ENCODE measurements at places on chromosomes 2 and 18.
A peak's percentile ranks its signal among the peaks of the same experiment; 100 is the strongest.

DNA sequence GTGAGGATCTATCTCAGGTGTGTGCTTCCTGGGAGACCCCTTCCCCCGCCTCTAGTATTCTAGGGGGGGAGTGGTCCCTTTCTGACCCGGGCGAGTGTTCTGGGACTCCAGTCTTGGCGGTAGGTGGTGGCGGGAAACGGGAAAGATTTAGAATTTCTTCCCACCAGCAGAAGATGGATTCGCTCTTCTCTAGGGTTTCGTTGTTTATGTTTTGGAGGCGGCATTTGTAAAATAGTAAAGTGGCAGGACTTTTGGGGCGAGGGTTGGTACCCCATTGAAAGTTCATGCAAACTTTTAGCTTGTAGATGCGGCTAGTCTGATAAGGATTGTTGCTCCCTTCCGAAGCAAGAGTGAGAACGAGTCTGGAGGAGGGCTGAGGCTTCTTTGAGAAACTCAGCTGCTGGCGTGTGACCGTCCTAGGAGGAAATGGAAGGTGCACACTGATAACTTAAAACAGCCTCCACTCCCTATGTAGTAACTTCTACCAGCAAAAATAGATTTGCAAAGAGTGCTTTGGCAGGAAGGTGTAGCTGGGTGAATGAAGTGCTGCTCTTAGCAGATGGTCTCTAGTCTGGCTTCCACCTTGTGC, 412 bp downstream of the GPD2 start:
- DNase-seq = peak; percentile 0

DNA sequence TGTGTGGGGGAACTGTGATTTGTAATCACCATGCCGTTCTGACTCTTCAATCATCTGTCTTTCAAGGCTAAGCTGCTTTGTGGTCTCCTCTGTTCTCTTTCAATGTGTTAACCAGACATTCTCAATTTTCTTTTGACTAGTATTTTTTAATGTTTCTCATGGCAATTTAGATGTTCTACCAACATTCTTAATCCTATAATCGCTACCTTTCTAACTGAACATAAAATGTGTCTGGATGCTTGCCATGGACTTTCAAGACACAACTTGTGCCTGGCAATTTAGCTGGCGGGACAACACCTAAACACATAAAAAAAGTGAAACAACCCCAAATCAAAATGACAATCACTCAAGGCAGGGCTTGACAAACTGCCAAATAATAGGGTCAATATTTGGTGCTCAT, 135.0 kb upstream of the ACKR3 start:
- DNase-seq = no peak

- DNase-seq = no peak
Measured at GRCh38 chr2:26179446-26179913, 6.6 kb downstream of the GAREM2 start.

GRCh38 chr18:25102662-25103061, 249.3 kb downstream of the ZNF521 start:
- no peak for DNase-seq

GRCh38 chr2:236752096-236752495, 182.5 kb downstream of the ACKR3 start:
- DNase-seq = no peak

DNA sequence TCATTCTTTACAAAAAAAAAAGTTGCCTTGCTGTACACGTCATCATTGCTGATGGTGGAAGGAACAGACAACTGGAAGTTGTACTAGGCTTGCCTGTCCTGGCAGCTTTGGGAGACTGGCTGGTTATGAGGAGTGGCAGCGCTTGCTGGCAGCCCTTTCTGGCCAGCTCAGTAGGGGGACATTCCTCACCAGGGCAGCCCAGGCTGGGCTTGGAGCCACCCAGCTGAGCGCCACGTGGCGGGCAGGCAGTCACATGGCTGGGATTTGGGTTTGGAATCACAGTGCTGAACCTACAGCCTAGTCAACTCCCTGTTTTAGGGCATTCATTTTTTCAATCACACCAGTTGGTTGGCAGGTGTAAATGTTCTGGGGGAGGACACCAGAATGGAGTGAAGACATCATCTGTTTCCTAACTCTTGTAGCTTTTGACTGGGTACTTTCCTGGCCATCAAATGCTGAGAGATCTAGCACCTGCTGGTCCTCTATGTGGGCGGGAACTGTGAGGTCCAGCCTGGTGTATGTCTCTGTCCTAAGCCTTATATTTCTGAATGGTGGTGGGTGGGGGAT, 139.3 kb downstream of the SETBP1 start:
- no peak for DNase-seq

- DNase-seq = no peak
Measured at GRCh38 chr18:48470484-48471180, 61.4 kb upstream of the ZBTB7C start.

DNA sequence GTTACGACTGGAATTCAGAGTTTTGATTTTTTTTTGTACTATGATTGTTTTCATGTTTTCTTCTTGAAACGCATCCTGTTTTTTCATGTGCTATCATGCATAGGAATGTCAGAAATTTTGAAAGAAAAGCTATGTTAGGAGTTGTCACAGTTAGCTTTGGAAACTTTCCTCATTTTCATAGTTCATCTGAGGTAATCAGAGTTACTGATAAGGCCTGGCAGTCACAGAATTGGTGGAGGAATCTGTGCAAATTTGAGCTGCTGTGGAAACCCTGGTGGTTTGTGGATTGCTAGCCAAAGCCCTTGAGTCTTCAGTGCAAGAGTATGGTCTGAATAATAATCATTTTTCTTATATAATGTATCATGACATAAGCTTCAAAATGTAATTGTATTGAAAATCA, 401.0 kb downstream of the CNTNAP5 start:
- DNase-seq = no peak

DNA sequence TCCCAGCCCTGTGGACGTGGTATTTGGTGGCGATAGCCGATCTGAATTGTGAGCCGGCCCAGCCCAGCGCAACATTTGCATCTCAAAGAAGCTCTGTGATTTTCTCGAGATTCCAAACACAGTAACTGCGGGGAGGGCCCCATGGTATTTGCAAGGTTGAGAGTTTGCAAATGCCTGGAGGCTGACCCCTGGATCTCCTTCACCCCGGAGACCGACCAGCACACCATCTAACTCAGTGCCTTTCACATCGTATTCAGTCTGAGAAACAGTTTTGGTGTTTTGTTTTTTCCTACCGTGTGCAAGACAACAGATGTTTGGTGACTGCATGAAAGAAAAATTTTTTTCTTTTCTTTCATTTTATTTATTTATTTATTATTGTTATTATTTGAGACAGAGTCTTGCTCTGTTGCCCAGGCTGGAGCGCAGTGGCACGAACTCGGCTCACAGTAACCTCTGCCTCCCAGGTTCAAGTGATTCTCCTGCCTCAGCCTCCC, 40.3 kb downstream of the MYCN start:
- DNase-seq = no peak

DNA sequence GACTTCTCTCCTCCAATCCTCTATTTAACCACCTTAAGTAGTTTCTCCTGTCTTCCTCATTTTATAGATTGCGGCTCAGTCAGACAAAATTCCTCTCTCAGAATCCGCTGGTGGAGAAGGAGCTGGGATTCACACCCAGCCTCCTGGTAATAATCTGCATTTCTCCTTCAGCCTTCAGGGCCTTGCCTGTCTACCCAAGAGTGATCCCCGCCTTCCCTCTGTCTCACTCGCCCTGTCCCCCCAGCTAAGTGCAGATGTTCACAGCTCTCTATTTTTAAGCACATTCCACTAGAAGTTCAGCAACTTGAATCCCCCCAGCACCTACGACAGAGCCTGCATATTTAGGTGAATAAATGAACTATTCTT, 212.5 kb upstream of the HAAO start:
- no peak for DNase-seq

DNA sequence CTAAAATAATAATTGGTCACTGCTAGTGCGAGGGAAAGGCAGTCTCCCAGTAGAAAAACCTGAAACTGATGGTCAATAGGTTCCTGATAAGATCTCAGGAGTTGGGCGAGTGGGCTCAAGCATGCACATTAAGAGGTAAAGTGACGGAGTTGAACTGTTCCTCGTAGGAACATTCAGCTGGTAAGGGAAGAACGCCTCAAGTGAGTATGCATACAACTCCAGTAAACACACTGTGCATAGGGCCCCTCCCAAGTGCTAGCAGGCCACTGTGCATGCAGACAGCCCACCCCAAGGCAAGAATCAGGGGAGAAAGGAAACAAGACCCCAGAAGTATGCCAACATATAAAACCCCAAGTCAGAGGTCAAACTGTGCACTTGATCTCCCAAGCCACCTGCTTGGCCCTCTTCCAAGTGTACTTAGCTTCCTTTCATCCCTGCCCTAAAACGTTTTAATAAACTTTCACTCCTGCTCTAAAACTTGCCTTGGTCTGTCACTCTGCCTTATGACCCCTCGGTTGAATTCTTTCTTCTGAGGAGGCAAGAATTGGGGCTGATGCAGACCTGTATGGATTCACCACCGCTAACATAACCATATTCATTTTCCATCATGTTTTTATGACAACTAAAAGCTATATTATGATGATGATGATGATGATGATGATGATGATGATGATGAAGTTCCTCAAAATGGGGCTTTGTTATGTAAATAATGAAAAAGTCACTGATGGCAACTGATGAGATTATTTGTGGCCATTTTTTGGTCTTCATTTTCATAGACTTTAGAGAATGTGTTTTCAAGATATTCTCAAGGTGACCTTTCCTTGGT, 118.0 kb upstream of the RAB27B start:
- no peak for DNase-seq

DNA sequence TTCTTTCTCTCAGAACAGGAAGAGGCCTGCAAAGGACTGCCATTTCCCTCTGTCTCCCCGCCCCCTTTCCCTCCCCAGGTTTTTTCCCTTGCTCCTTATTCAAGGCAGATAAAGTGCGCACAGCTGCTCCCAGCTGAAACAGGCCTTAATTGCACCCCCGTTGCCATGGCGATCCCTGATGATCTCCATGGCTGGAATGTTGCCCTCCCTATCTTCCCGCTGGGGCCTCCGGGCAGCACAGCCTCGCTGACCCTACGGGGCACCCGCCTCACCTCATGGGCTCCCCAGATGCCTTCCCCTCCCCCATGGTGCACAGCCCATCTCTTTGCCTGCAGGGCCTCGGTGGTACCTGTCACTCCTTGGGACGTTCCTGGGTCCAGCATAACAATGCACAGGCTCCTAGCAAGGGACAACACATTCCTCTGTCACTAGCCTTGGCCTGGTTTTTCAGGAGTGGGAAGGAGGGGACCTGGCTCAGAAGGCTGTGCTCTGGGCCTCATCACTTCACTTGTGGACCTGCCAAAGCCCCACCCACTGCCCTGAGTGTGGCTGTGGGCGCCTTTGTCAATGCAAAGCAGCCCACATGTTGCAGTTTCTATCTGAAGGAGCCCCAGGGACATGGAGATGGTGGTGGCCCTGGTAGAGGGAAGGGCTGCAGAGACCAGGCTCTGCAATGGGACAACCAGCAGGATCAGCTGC, 115.0 kb downstream of the CELF4 start:
- no peak for DNase-seq

DNA sequence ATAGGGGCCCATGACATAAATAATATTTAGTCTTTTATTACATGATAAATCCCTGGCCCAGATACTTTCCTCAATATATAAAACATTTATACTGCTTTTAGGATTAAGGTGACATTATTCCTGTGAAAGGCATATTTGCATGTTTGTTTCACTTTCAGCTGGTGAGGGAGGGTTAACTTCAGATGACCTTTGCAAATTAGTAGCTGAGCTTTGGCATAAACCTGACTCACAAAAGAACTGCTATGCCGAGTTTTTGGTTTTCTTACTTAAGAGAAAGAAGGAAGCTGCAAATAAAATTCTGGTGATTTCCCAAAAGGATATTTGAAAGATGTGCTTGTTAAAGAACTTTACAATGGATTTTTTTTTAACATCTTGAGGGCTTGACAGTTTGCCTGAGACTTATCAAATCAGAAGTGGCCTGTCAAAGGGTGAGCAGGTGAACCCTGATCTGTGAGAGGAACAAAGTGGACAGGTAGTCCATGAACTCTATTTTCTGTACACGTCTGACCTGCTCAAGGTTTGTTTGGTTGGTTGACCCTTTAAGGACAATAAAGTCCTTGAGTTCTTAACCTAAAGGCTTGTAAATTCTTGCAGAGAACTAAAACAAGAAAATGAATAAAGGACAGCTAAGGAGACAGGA, 93.5 kb downstream of the FAM124B start:
- DNase-seq = no peak

DNA sequence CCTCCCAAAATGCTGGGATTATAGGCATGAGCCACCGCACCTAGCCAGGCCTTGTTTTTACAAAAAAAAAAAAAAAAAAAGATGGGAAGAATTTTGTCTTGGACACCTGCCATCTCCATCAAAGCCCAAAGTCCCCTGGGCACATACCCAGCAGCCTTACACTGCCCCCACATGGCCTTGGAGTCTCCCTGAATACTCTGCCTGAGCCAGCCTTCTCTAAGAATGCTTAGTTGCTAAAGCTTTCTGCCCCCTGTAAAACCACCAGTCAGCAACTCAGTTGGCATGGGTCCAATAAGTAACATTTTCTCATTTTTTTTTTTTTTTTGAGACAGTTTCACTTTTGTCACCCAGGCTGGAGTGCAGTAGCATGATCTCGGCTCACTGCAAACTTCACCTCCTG, 40.6 kb downstream of the SPC25 start:
- DNase-seq = no peak

DNA sequence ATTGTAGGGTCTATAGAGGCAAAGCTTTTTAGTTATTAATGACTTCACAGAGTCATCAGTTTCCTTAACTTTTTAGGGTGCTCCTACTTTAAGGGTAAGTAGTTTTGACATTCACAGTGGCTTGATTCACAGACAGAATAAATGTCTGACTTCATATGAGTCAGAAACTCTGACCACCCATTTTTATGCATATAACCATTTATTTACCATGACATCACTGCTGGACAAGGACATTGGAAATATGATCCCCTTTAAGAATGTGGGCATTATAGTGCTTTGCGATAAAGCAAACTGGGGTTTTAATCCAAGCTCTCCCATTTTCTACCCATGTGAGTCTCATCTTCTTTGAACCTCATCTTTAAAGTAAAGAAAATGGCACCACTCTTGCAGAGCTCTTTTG, 162.0 kb upstream of the MC4R start:
- no peak for DNase-seq

- DNase-seq = no peak
Measured at GRCh38 chr18:13382366-13382953, 163.9 kb downstream of the LDLRAD4 start.

GRCh38 chr2:230690439-230690838, 22.2 kb upstream of the CAB39 start:
- no peak for DNase-seq

DNA sequence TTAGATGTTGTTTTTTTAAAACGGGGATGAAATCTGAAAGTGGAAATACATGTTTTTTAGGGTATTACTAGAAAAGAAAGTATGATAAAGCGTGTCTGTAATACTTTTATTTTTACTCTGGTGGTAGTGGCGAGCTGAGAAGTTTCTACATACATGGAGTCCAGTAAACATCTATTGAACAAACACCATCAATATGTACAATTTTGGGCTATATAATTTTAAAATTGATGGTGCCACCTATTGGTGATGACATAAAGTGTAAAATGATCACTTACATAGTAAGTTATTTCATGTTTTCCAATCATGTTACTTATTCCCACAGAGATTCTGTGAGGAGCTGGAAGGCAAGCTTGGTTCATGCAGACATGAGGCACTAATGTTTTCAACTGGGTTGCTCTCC, 31.5 kb upstream of the NFE2L2 start:
- no peak for DNase-seq

- no peak for DNase-seq
Measured at GRCh38 chr18:51399491-51400122, 202.1 kb upstream of the MEX3C start.

GRCh38 chr2:20446255-20446916, 488 bp upstream of the RHOB start:
- DNase-seq = no peak

- no peak for DNase-seq
Measured at GRCh38 chr2:75792996-75793395, 82.3 kb upstream of the GCFC2 start.
